Bone marrow (tissue), 2 donors: ENCODE measurements at places on chromosomes 1 and 21.

DNA sequence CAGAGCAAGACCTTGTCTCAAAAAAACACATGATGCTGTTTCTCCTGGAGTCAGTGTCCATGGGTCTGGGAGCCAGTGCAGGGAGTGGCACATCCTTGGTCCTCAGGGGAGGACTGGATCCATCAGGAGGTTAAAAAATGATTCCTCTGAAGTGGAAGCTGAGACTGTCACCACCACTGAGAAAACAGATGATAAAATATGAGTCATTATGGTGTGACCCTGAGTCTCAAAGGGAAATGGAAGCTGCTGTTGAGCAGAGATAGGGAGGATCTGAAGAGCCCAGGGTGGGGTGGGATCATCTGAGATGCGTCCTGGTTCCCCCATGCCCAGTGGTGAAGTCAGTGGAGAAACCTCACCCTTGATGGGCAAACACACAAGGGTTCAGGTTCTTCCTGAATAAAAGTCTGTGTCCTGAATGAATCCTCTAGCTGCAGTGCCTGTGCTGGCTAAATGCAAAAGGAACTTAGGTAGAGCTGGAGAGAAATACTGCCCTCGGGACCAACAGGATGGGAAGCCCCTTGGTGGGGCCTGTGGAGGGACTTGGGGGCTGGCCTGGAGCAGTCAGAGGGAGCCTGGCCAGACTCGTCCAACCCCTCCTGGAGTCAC, 61.6 kb upstream of the TENT5B start:
- peak; percentile 62 for DNase-seq

GRCh38 chr1:57124768-57125446, 159.1 kb upstream of the C8B start:
- no peak for DNase-seq

GRCh38 chr1:216665406-216665805, 57.8 kb downstream of the ESRRG start:
- no peak for DNase-seq

DNA sequence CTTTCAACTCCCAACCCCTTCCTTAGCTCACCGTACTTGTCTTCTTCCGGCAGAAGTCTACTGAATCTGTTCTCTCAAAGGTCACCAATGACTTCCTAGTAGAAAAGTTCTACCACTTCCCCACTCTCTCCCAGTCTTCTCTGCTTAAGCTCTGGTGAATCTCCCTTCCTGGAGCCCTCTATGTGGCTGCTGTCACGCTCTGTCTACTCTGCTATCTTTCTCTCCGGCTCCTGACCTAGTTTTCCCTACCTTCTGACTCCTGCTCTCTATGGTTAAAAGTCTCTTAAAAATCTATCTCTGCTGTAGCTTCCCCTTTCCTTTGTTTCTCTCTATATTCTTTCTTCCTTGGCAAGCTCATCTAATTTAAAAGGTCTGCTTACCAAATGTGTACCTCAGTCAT, 350.1 kb upstream of the GREM2 start:
- DNase-seq, result no peak

- DNase-seq, result no peak
These were observed 33.8 kb downstream of the ZBTB17 start for GRCh38 chr1:15941899-15942660.

DNA sequence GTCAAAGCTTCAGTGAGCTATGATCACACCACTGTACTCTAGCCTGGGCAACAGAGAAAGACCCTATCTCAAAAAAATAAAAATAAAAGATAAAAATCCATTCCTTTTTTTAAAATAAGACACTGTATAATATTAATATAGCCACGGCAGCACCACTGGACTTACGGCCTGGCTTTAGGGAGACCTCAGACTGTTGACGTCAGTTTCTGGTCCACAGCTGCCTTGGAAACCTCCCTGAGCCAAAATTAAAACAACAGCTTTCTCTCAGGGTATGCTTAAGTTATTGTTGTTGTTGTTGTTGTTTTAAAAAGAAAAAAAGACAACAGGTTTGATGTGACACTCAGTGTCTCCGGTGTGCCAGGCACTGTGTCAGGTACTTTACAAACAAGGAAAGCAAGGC, 42.0 kb downstream of the CAPZB start:
- DNase-seq, result no peak

GRCh38 chr1:172885411-172885810, 165.3 kb downstream of the TNFSF18 start:
- no peak for DNase-seq

DNA sequence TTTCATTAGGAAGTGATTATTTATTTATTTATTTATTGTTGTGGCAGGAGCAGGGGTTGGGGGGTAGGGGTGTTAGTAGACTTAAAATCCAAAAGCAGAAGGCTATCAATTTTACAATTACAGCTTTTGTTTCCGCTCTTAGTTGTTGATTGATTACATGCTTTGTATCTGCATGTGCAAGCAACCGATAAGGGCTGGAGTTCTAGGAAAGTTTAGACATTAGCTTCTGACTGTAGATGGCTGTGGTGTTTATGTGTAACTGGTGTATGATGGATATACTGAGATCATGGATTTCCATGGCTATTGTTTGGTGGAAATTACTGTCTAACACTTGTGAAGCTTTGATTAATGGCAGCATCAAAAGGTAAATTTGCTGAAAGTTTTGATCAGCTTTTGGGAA, 2.8 kb downstream of the ST6GALNAC5 start:
- DNase-seq, result no peak

DNA sequence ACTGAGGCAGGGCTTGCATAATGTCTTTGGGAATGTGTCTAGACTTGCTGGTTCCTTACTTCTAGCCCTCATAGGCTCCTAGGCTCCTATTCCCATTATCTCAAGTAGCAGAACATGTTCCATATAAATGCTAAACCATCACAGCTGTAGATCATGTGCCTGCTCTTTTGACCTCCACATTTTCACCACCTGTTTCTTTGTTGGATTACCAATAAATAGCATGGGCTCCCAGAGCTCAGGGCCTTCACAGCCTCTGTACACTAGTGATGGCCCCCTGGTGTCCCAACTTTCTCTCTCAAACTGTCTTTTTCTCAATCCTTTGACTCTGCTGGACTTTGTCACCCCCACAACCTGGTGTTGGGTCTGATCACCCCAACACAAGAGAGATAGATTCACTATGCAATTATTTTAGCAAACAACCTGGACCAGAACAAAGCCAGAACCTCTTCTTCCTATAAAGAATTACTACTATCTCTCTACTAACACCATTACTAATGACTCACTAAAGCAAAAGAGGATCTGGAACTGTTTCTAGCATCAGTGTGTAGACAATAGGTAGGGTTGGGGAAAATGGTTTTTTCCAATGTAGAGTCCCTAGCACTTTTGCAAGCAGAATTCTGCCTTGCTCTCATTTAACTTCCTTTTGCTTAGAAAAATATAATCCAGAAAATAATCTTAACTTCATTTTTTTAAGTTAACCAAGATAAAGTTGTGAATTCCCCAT, 51.7 kb downstream of the WLS start:
- no peak for DNase-seq
